ENCODE measurements at places on chromosomes 5 and 9.
A peak's percentile ranks its signal among the peaks of the same experiment; 100 is the strongest.

DNA sequence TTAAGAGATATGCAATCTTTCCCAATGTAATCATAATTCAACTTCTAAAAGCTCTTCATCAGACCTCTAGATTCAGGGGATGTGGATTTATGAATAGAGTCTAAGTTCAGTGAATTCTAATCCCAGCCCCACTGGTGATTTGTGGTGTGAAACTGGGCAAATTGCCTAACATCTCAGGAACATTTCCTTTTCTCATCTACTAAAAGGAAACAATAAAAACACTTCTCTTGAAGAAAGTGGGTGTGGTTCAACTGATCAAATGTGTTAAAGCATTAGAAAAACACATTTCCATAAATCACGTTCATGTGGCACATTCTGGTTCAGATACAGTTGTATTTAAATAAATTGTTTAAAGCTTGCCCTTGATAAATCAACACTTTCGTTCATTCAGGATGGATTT is 631.7 kb upstream of the CDH6 start:
- no peak for DNase-seq

GRCh38 chr5:9547122-9547947 is 1.5 kb upstream of the SEMA5A start:
- DNase-seq: no peak

GRCh38 chr5:74465724-74466123 is 174.8 kb downstream of the ENC1 start:
- no peak for DNase-seq

GRCh38 chr9:118567861-118568260 is 801.4 kb downstream of the BRINP1 start:
- DNase-seq: no peak

- peak; percentile 85 for DNase-seq
These were observed 363.3 kb upstream of the RPS23 start for GRCh38 chr5:82641331-82642003.

DNA sequence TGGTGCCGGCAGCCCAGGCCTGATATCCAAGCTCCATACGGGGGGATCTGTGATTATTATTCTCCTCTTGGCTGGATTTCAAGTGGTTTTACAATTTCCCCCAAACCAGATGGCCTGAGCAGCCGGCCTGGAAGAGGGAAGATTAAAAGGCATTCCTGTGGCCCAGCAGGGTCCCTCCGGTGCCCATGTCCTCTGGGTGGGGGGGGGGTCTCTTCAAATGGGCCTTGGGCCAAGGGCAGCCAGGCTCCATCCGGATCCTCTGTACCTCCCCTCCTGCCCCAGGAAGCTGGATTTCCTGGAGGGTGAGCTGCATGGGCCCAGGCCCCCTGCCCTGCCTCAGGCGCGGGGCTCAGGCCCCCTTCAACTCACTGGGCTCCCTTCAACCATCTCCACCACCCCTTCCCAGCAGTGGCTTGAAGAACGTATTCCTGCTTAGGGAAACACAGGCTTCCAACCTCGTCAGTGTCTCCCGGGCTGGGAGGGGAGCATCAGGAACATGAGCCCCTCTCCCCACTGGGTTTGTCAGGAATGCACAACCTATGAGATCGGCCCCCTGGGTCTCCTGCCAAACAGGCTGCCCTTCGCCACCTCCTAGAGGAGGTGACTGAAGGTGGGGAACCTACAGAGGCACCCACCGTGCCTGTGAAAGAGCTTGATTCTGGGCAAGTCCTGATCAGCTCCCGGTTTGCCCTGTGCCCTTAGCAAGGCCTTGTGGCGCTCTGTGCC is 62.9 kb upstream of the ORM1 start:
- DNase-seq: no peak

DNA sequence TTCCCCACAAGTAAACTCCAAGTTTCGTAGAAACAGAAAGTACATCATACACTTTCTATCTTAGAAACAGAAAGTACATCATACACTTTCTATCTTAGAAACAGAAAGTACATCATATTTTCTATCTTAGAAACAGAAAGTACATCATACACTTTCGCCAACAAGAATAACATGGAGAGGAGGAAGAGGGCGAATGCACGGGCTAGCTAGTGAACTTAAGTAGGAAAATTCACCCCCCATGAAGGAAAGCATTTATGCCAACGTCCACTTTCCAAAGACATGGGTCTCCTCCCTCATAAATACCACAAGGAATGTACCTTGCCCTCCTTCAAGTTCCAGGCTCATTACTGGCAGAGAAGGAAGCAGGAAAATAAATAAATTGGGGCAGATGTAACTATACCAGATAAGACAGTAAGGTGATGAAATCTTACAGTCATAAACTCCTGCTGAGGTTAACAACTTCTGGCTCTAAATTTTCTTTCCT is 64.7 kb downstream of the FRMD3 start:
- no peak for DNase-seq

DNA sequence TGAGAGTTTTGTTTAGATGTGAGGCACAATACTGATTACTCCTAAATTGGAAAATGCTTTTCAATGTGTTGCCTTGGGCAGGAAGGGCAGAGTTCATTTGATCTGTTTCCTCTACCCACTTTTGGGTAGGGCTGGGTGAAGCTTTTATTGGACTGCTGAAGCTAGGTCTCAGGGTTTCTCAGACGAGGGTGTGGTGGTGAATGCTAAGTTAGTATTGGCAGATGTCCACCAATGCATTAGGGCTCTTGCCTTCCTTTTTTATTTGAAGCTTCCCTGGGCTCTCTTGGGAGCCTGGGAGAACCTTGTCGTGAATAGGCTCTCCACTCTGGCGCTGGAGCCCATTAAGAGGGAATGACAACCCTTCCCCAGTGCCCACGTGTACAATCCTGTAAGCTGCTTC is 23.1 kb downstream of the SPTAN1 start:
- no peak for DNase-seq

DNA sequence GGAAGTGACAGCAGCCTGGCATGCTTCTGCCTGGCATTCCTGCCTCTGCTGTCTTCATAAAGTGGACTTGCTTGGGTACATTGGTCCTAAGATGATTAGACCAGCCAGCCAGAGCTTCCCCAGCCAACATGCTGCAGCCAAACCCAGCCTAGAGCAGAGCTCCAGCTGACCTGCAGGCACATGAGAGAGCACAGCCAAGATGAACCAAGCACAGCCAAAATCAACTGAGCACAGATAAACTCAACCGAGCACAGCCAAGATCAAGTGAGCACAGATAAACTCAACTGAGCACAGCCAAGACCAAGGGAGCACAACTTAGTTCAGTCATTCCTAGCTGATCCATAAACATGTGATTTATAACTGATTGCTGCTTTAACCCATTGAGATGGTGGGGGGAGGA is 266.5 kb downstream of the MSX2 start:
- no peak for DNase-seq

Data from HFF-Myc (cell line).